ENCODE measurements at places on chromosomes 2 and 18. TPM values are rescaled to one million over a fixed set of nuclear protein-coding genes. Genes with fewer than 3 reads are reported as not detected.

Gene REG1B
- total RNA-seq: not detected

Gene SKOR2
- total RNA-seq: not detected

Gene ZC3H8
- 9.0 TPM for total RNA-seq

Gene CD8B2
- not detected for total RNA-seq

Gene AQP4
- not detected for total RNA-seq

DNA sequence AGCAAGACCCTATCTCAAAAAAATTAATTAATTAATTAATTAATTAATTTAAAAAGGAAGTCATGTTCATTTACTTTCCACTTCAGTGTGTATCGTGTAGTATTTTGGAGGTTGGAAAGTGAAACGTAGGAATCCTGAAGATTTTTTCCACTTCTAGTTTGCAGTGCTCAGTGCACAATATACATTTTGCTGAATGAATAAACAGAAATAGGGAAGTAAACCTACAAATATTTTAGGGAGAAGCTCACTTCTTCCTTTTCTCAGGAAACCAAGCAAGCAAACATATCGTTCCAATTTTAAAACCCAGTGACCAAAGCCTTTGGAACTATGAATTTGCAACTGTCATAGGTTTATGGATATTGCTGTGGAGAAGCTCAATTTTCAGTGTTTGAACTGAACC, 27.8 kb downstream of the SLC14A1 start:
- no peak for DNase-seq

GRCh38 chr2:60678551-60678950, 77.5 kb upstream of the PAPOLG start:
- DNase-seq: no peak

DNA sequence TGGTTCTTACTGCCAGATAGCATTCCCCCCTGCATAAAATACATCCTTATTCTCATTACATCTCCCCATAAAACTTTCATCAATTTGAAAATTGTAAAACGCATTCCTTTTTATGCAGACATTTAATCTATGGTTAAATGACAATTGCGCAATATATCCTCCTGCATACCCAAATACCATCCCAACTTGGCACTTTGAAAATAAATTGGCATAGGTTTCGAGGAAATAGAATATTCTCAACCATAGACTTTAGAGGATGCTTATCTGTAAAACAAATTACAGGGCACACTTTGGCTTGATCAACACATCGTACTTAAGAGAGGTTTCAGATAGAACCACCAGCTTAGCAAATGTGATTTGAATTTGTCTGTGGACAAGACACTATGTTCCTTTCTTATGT, 31.0 kb upstream of the CAVIN2 start:
- no peak for DNase-seq

DNA sequence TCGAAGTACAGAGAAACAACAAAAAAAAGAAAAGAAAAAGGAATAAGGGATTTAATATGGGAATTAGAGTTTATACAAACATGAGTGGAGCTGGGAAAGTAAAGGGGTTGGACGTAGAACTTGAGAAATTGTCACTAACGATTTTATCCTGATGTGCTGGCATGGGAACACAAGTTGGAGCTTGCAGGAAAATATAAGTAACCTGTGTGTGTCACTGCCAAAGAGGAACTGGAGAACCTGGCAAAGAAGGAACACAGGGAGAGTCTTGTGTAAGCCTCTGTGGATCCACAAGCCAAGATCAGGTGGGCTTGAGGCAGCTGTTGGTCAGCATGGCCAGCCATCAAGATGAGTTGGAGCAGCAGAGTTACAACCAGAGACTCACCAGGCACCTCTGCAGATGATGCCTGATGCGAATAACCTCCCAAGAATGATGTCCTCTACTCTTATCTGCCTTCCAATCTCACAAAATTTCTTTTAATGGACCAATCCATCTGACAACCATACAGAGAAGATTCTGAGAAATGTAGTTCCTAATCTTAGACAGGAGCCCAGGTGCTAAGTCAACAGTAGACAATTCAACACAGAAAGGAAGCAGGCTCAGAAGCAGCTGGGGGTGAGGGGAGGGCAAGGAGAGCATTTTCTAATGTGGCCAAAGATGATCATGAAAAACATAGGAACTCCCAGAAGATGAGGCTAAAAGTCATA, 77.0 kb upstream of the SPOPL start:
- DNase-seq: no peak
